ENCODE measurements at places on chromosomes 13 and 19.

DNA sequence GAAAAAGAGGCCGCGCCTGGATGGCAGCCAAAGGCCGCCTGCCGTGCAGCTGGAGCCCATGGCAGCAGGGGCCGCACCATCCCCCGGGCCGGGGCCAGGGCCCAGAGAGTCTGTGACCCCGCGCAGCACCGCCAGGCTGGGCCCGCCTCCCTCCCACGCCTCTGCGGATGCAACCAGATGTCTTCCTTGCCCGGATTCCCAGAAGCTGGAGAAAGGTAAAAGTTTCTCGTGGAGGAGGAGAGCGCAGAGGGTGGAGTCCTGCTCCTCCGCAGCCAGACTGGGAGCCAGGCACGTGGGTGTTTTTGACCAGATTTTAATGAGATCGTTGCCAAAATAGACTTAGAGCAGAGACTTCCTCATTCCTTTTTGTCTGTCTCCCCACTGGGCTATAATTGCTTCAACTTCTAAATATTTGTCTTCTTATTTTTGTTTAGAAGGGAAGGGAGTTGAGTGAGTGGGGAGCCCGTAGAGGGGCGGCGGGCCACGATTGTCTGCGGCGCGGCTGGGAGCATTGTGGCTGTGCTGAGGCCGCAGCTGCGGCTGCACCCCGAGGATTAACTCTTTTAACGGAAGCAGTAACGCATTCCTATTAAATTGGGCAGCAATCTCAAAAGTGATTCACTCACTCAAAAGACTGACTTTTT is 22.8 kb upstream of the NDUFS7 start:
- peak; percentile 90 for DNase-seq

- DNase-seq: no peak
These were observed 133.9 kb downstream of the SLITRK6 start for GRCh38 chr13:85665286-85665685.

DNA sequence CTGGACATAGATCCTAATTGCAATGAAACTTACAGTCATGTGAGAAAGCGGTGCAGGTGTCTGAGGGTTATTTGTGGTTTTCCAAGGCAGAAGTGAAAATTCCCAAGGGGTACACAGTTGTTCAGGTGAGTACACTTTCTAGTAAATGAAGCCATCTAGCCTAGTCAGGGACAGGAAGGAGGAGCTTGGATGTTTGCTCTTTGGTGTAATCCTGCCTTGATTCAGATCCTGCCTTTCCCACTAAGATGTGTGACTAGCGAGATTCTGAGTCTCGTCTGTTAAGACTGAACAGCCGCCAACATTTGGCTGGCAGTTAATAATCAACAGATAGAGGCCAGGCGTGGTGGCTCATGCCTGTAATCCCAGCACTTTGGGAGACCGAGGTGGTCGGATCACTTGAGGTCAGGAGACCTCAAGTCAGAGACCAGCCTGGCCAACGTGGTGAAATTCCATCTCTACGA is 2.5 kb downstream of the RPS9 start:
- DNase-seq: no peak

DNA sequence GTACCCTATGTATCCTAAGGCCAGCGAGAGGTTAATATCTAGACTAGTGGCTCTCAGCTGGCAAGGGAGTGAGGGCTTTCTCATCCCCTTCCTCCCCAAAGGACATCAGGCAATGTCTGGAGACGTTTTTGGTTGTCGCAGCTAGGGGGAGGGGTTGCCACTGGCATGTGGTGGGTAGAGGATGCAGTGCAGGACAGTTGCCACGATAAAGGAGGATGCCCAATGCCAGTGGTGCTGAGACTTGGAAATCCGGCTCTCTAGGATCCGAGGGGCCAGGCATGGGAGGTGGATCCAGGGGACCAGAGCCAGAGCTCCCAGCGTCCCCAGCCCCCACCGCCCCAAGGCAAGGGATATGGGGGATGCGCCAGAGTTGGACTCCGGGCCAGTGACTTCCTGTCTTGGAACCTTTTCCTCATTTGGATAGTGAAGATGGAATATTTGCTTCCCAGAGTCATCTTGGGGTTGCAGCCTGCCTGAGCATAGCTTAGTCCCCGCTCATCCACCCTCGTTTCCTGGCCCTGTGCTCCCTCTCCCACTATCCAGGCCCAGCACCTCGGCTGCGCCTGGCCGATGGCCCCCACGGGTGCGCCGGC is 4.9 kb downstream of the SSC5D start:
- no peak for DNase-seq

GRCh38 chr13:27018344-27018861 is 153.2 kb downstream of the USP12 start:
- DNase-seq: no peak

- DNase-seq: peak; percentile 89
These were observed at the start of gene ZNF814 for GRCh38 chr19:57888560-57889231. TSS of gene ZNF814 (minus strand) at chr19:57889037. CDS start at chr19:57888802, 235 bp downstream.

DNA sequence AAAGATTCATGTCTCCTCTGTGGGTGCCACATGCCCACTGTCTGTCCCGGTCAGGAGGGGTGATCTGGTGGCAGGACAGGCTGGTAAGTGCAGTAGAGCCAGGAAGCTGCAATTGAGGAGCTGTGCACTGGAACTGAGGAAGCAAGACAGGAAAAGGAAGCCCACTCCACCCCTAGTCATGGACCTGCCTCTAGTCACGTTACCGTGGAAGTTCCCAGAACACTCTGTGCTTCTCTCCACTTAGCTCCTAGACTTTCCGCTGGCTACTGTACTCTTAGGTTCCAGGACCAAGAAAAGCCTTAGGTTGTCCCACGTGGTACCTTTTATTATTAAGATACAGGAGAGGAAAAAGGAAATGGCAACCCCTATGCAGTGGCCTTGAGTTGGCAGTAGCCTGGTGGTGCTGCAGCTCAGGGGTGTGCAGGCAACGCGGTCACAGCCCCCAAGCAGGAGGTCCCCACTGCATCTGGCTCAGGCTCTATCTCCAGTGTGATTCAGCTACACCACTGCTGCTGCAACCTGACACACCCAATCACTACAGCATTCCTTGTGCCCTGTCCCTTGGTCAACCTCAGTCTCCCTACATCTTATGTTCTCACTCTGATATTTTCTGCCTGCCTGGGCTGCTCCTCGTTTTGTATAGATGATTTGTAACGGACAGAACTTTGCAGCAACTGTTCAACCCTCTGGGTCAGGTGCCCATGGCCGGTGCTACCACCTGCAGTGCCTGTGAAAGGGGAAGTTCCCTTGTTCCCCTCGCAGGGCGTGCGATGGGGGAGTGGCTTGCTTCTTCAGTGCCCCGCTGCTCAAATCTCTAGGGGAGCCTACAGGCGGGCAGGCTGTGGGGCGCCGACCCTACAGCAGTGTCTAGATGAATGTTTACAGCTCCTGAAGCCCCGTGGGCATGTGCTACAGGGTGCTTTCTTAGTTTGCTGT is 24.4 kb upstream of the GPR12 start:
- no peak for DNase-seq

DNA sequence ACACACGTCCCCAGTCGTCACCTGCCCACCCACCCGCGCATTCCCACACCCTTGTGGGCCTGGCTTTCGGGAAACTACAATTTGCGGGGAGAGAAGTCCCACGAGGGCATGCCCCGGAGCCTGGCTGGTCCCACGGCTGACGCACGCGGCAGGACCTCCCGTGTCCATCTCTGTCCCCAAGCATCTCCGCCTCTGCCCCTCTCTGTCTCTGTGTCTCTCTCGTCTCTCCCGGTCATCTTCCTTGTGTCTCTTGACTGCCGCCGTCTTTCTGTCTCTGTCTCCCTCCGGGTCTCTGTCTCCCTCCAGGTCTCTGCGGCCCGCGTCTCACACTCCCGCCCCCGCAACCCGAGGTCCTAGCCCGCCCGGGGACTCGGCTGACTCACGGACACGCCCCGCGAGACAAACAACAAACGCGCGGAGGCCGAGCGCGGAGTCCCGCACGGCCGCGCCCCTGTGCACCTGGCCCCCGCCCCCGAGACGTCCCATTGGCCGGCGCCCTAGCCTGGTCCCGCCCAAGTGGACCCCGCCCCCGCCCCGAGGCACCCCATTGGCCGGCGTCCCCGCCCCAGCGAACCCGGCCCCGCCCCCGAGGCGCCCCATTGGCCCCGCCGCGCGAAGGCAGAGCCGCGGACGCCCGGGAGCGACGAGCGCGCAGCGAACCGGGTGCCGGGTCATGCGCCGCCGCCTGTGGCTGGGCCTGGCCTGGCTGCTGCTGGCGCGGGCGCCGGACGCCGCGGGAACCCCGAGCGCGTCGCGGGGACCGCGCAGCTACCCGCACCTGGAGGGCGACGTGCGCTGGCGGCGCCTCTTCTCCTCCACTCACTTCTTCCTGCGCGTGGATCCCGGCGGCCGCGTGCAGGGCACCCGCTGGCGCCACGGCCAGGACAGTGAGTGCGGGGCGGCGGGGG is at the start of gene FGF22:
FGF22 (plus strand) TSS at position 627 of the 908 bp plus-strand sequence; CDS start at position 674, 47 bp downstream.
- peak; percentile 89 for DNase-seq
